Fibroblast of skin of scalp (primary cell): ENCODE measurements at places on chromosomes 2 and 18.

GRCh38 chr2:119175517-119175916 is 17.0 kb upstream of the C1QL2 start:
- no peak for DNase-seq

GRCh38 chr2:46284796-46285195 is 12.4 kb upstream of the EPAS1 start:
- no peak for DNase-seq

DNA sequence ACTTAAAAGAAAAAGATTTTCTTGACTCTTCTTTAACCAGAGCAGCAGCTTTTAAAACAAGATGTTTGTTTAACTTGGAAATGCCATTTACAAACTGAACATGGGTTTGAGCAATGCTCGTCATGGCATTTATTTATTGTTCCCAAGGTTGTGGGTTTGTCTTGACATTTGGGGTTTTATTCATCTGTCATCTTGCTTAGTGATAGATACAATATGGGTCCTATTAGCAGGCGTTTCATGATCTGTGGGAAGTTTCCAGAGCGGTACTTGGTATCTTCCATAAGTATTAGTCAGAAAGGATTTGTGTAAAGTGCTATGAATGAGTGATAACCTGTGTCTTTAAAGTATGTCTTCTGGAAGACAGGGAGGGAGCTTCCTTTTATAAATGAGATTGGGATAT is 29.9 kb upstream of the MGAT5 start:
- no peak for DNase-seq

GRCh38 chr2:59732871-59733566 is 820.4 kb downstream of the BCL11A start:
- DNase-seq: no peak

DNA sequence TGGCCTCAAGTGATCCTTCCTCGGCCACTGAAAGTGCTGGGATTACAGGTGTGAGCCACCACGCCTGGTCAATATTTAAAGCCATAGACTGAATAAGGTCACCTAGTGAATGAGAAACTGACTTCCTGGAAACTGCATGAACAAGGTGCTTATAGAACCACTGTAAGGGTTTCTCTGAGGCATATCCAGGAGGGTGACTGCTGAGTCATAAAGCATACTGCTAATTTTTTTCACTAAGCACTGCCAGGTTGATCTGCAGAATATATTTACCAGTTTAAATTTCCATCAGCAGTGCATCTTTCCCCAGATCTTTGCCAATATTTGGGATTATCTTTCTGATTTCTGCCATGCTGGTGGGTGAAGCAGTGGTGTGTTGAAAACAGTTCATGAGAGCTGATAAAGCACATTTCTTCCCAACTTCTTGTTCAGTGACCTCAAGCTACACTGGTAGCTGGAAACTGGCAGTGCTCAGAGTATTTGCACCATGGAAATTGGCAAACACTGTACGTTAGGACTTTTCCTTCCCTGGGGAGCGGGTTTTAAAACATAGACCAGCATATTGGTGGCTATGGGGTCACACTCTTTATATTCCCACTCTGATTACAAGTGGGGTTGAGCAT is 4.2 kb upstream of the CLIP4 start:
- DNase-seq: no peak
